T-helper 2 cell treated with Interferon-gamma antibody and Interleukin-4, amounts not matched to agents 5 μg/mL and 100 μg/mL, for 36 hours (primary cell): ENCODE measurements at places on chromosomes 16 and 17.

GRCh38 chr17:41657176-41657754 lies 31.4 kb upstream of the EIF1 start:
- DNase-seq = no peak

DNA sequence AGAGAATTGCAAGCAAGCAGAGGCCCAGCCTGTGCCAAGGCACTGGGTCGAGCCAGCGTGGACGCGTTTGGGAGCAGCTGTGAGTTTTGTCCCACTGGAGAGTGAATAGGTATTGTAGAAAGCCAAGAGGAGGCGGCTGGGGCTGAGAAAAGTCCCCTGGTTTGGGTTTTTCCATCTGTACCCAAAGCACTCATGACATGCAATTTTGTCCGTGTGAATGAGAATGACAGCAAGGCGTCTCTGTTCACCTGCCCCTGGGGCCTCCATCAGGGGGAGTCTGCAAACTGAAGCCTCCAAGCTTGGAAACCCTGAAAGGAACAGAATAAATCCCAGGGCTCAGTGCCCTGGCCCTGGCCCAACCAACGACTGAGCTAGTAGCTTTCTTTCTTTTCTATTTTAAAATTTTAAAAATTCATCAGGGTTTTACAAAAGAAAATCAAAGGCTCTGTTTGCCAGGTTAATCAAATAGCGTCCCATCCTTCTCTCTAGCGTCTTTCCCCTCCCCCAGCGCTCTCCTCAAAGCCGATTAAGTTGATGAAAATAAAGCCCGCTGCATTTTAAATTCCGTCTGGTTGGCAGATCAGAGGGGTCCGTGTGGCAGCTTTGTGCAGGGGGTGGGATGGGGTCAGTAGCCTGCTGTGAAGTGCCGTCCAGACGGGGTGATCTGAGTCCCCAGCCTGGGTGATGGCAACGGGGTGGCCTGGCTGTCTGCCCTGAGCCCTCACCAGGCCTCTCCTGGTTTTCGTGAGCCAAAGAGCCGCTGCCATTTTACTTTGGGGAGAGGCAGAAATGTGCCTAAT lies 171.0 kb downstream of the KATNIP start:
- no peak for DNase-seq

DNA sequence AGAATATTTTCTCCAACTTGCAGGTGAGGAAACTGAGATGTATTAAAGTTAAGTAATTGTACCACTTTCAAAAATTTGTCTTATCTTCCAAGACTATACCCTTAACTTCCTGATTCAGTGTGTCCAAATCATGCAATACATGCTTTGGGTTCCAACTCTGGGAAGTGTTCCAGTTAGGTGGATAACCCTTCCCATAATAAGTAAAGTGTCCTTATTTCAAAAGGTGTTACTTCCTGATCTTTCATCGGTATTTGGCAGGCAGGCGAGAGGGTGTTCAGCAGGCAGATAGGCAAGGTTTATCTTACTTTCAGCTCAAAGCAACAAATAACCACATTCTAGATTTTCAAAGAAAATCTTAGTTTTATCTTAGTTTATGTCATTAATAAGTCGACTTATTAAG lies 46.3 kb upstream of the ARHGAP44 start:
- DNase-seq = no peak

DNA sequence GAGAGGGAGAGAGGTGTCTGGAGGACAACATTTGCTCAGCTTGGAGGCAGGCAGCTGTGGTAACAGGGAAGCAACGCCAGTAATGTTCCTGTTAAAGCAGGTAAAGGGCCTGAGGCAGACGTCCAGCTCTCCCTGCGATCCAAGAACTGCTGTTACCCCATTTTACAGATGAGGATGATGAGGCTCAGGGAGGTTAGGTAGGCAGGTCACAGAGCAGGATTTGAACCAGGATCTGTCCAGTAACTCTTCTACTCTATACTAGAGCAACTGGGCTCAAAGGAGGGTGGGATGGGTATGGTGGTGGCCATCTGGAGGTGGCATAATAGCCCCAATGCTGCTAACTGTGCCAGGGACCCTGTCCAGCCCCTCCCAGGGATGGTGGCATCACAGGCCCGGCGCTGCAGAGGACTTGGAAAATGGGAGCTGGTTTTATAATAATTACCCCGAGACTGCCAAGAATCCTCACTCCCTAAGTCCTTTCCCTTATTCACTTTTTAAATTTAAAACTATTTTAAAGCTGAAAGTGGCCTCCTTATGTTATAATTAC lies 12.0 kb downstream of the CA7 start:
- no peak for DNase-seq

GRCh38 chr17:48645639-48646182 lies 19.6 kb upstream of the HOXB9 start:
- no peak for DNase-seq

GRCh38 chr17:32869345-32870026 lies 7.4 kb downstream of the MYO1D start:
- no peak for DNase-seq

DNA sequence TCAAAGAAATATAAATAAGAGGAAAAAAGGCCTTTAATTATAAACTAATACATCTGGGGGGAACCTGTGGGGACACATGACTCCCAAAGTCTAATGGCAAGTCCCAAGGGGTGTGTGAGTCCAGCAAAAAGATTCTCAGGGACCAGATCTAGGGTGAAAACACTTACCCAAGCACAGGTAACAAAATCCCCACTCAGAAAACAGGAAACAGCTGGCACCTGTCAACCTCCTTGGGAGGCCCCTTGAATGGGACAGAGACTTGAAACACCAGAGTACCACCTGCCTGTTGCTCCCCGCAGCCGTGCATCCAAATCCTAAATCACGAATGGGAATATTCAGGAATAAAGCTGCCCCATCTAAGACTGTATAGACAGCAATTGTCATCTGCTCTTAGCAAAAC lies 461.2 kb upstream of the CDH5 start:
- no peak for DNase-seq

DNA sequence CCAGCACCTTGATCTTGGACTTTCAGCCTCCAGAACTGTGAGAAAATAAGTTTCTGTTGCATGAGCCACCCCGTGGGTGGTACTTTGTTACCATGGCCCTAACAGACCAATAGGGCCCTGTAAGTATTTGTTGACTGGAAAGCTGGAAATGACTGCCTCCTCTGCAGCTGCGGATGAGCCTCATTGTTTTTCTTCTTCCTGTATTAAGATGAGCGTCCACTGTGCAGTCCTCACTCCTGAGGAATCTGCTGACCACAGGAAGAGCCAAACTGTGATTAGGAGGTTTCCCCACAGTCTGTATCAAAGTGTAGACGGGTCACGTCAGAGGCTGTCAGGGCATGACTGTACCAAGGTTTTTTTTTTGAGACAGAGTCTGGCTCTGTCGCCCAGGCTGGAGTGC lies 12.2 kb upstream of the AKTIP start:
- DNase-seq = no peak

- DNase-seq = no peak
Measured at GRCh38 chr17:62791767-62792446, 16.2 kb downstream of the MARCHF10 start.

DNA sequence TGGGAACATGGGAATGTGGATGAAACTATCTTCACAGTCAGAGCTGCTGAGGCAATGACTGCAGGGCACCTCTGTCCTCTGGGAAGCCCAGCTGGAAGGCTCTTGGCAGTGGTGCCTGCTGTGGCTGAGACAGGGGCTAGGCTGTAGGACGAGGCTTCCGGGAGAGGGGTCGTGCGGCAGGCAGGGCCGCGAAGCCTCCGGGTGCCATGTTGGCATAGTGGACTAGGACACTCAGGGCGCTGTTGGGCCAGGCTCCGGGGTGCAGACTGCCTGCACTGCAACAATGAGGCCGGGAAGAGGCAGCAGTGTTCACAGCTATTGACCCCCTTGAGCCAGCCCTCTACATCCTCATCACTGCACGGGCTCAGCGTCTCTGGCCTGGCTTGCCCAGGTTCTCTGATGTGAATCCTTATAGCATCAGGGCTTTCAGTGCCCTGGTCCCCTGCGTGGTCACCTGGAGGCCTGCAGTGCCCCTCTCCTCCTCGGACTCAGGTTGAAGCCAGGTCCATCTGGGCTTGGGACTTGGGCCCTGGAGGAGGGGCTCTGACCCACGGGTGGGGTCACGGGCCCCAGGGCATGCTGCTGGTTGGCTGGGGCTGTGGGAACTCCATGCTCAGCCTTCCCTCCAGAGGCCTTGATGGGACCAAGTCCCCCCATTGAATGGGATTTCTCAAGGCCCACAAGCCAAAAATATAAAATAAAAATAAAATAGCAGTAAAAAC lies 91.6 kb downstream of the TNFRSF13B start:
- DNase-seq = no peak

DNA sequence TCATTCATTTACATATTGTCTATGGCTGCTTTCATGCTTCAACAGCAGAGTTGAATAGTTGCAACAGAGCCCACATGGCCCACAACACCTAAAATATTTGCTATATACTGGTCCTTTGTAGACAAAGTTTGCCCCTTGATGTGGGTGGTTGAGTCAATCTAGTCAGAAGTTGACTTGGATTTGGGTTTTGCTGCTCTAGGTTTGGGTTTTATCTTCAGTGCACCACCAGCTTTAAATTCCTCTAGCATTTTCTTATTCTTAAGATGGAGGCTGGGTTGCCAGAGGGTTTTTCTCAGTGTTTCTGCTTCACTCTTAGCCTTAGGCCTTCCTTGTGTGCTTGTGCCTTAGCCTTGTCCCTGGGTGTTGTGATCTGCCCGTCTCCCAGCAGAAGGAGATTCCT lies 51.0 kb downstream of the CCDC182 start:
- DNase-seq = no peak

DNA sequence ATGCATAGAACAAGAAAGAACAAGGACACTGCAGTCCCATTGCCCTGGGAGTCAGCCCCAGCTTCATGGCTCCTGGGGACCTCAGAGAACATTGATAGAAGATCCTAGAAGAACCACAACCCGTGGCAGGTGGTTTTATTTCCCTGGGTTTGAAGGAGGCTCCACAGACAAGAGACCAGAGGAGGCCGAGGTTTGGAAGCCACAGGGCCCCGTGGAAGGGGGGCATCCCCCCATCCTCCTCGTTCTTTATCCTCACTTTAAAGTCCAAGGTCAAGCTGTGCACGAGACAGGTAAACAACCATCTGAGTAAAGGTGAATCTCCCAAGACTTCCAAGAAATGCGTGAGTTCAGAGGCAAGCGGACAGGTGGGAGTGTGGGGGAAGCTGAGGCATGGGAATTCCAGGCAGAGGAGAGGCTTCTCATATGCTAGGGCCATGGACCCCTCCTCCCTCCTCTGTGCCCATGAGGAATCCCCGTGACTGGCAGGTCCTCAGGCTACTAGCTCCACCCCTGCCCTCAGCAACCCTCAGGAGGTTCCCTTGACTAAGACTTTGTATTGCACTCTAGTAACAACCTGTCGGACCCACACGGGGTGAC lies 849 bp upstream of the SULT1A1 start:
- no peak for DNase-seq

DNA sequence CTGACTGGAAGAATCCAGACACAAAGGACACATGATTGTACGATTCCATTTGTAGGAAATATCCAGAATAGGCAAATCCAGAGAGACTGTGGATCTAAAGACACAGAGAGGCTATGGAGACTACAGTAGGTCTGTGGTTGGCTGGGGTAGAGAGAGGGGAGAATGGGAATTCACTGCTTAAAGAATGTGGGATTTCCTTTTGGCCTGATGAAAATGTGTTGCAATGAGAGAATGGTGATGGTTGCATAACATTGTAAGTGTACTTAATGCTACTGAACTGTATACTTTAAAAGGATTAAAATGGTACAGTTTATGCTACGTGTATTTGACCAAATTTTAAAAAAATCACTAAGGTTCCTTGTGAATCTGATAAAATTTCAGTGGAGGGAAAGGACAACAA lies 62.1 kb downstream of the GPRC5B start:
- no peak for DNase-seq

DNA sequence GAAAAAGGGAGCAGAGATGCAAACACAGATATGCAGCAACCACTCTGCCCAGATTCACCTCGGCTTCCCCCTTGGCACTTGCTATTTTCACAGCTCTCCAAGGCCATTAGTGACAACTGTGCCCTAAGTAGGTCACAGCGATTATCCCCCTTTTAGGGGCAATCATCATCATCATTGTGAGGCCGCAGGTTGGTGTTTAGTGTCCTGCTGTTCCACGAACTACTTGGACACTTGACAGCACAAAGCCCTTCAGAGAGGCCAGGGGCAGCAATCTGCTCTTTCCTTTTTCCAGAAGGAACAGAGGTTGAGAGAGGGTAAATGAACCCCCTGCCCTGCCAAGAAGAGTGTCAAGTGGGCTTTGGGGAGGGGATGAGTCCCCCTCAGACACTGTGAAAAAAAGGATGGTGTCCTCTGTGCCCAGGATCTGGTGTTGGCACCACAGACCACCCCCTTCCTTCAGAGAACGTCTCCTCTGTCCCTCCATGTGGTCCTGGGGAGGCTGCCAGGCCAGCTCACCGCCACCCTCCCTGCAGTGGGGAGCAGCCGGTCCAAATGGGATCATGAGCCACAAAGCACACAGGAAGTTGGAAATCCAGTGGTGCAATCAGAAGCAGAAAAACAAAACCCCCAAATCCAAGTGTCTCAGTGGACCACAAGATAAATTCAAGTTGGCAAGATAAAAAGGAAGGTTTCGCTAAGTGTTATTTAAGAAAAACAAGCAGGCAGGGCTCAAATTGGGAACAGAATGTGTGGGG lies 78.4 kb upstream of the MED9 start:
- DNase-seq = no peak

DNA sequence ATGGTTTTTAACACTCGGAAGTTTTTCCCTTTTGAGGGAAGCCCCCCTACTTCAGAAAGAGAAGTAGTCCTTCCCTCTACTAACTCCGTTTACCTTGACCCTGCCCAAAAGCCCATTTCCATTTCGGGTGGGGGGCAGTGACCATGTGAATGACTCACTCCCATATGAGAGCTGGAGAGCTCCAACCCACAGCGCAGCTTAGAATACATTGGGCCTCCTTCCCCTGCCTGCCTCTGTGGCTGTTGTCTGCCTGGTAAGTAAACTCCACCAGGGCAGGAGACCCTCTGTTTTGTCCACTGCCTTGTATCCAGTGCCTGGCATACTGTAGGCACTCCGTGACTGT lies 985 bp downstream of the SGSM2 start:
- DNase-seq = no peak

- no peak for DNase-seq
Measured at GRCh38 chr16:28902909-28903308, 22.1 kb downstream of the RABEP2 start.

- DNase-seq = no peak
Measured at GRCh38 chr17:49403514-49404289, 11.0 kb downstream of the PHB1 start.

DNA sequence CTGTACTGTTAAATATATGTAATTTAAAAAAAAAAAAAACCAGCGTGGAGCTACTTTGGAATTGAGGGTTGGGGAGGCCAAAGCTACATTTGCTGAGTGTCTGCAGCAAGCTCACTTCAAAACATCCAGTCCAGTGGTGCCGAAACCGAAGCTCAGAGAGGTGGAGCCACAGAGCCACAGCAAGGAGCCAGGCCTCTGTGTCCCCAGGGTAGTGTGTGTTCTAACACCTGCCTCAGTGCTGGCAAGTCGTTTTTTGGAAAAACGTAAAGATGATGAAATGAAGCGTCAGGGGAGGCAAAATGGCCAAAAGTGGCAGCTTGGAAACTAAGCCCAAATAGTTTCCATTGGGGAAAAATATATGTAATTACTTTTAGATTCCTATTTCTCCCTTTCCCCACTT lies 36.1 kb upstream of the MRC2 start:
- DNase-seq = no peak

- no peak for DNase-seq
Measured at GRCh38 chr16:50466170-50466569, 82.0 kb upstream of the NKD1 start.
